ENCODE measurements at places on chromosomes 12 and 14. TPM values are rescaled to one million over a fixed set of nuclear protein-coding genes. Genes with fewer than 3 reads are reported as not detected.

The CYP46A1 gene
- total RNA-seq: 0.10 TPM

The MYF6 gene
- not detected for total RNA-seq

The GARIN6 gene
- not detected for total RNA-seq

The LRRK2 gene
- not detected for total RNA-seq

The ANG gene
- 0.27 TPM for total RNA-seq

The RBMS2 gene
- 5.1 TPM for total RNA-seq

The ABCC9 gene
- not detected for total RNA-seq

The USP44 gene
- 7.6 TPM for total RNA-seq

DNA sequence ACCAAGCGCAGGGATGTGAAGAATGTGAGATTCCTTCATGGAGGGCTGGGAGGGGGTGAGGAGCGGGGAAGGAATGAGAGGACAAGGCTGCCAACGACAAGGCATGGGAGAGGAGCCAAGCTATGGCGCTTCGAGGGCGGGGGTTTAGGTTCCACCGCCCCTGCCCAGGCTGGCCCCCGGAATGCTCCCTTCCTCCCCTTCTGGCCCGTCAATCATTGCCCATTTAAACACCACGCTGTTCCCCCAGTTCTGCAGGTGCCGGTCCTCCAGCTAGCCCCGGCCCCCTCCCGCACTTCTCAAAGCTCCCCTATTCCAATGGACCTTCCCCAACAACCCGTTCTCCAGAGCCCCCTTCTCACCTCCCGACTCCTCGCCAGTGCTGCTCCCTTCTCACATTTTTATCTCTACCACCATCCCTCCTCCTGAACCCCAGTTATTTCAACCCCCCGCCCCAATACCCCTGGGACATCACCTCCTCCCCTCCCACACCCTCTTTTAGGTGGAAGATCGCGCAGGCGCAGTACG, 428 bp downstream of the RNF41 start:
- H3K4me3 ChIP-seq: peak overlapping the region; percentile 99
- H3K27me3 ChIP-seq: no peaks in the 10 kb centered on the region
- peaks cover 39% of the 10 kb centered on the region for H3K4me1 ChIP-seq
- no peak for DNase-seq
- H3K36me3 ChIP-seq: peaks cover 6% of the 10 kb centered on the region

DNA sequence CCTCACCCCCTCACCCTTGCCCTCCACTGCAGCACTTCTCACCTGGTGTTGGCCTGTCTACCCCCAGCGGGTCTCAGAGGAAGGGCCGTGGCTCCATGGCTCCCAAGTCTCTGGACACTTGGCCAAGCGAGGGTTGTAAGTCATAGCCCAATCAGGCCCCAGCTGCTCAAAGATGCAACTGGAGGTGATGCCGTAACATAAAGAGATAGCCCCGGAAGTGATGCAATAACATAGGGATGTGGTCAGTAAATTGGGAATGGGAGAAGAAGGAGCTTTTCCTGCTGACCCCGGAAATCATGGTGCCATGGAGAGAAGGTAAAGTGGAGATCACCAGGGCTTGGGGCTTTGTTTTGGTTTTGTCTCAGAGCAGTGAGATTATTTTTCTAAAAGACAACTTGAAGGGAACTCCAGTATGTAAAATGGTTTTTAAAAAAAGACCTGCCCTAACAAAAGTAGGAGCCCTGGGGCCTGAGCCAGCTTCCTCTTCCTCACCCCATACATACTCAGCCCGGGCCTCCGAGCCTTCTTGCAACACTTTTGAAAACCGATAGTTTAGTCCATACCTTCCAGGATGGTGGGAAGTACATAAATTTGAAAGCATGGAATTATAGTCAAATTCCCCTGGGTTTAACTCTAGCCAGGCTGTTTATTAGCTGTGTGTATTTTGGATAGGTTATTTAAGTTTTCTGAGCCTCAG, 212.5 kb downstream of the CRADD start:
- H3K4me3 ChIP-seq: no peak overlapping the region
- H3K27ac ChIP-seq: no peak overlapping the region
- no peak for DNase-seq
- H3K36me3 ChIP-seq: no peaks in the 10 kb centered on the region
- H3K27me3 ChIP-seq: no peaks in the 10 kb centered on the region

DNA sequence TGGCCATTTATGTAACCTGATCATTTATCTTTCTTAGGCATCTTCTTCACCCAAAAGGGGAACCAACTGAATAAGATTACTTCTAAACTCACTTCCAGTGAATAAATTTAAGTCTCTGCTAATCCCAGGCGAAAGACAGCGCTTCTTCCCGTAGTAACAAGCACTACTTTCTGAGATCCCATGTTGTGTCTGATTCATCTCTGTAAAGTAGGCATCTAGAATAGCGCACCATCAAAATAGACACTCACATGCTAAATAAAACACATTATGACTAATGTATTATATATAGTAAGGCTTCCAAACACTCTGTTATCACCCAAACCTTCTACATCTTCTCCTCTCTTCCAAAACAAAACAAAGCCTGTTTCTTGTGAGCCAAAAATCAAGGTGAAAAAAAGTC, 15.1 kb downstream of the GTF2A1 start:
- peaks cover 37% of the 10 kb centered on the region for H3K4me1 ChIP-seq
- no peaks in the 10 kb centered on the region for H3K27me3 ChIP-seq
- H3K4me3 ChIP-seq: no peak overlapping the region
- no peak for DNase-seq
- peaks cover 57% of the 10 kb centered on the region for H3K36me3 ChIP-seq

DNA sequence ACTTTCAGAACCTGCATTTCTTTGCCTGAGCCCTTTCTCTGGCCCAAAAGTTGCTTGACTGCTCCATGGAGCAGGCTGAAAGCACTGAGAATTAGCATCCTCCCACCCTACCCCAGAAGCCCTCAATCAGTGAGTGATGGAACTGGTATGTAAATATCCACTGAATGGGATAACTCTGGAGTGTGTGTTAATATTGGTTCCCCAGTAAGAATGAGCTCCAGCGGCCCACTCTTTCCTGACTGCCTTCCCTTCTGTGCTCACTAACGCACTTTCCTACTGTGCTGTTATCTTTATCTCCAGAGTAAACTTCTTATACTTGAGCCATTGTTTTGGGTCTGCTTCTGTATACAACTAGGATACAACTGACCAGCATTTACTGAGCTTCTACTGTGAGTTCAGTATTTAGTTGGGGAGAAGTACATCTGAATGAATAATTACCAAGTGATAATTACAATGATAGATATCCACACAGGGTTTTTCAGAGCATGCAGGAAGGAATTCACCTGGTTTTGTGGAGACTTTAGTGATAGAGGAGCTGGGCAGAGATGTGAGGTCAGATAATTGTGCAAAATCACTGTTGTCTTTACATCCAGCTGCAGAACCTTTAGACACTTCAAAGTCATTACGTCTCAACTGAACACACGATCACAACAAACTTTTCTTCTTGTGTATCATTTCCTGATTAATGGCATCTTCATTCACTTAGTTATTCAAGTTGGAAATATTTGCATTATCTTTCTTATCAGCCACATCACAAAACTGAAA, 149.2 kb upstream of the BTG1 start:
- DNase-seq: no peak
- H3K27ac ChIP-seq: no peak overlapping the region
- H3K4me3 ChIP-seq: no peak overlapping the region
- H3K36me3 ChIP-seq: peaks cover 2% of the 10 kb centered on the region

DNA sequence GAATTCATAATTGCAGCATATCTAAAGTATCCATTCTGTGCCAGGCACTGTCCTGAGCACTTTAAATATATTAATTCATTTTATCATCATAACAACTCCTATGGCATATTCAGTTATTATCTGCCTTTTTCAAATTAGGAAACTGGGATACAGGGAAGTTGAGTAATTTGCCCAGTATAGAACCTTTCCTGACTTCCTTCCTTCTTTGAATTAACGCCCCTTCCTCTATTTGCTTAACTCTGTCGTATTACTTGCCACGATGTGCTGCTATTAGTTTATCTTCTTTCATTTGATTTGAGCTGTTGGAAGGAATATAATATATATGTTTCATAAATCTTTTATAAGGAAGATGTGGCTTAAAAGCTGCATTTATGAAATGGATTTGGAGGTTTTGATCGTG, 25.4 kb upstream of the FAM177A1 start:
- H3K36me3 ChIP-seq: peaks cover 32% of the 10 kb centered on the region
- no peaks in the 10 kb centered on the region for H3K4me1 ChIP-seq
- H3K27ac ChIP-seq: no peak overlapping the region
- H3K27me3 ChIP-seq: no peaks in the 10 kb centered on the region
- H3K4me3 ChIP-seq: no peak overlapping the region
- no peak for DNase-seq

GRCh38 chr14:55097881-55098560, 31.0 kb upstream of the LGALS3 start:
- H3K36me3 ChIP-seq: no peaks in the 10 kb centered on the region
- H3K4me1 ChIP-seq: peaks cover 28% of the 10 kb centered on the region
- no peak overlapping the region for H3K4me3 ChIP-seq
- no peaks in the 10 kb centered on the region for H3K27me3 ChIP-seq
- H3K27ac ChIP-seq: peak overlapping the region; percentile 64
- DNase-seq: peak; percentile 64

DNA sequence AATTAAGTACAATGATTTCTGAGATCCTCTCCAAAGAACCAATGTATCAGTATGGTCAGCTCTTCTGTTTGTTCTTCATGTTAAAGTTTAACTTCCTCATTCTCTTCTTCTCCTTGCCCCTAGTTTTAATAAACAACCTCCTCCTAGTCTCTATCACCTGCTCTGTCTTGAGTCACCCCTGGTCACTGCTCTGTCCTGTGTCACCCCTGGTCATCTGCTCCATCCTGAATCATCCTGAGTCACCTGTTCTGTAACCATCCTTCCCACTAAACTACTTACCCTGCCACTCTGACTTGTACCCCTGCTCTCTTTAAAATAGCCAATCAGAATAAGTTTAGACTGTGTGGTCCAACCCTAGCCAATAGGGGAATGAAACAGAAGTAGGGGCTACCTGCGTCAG, 100.5 kb downstream of the ALG10B start:
- no peaks in the 10 kb centered on the region for H3K4me1 ChIP-seq
- DNase-seq: no peak
- no peaks in the 10 kb centered on the region for H3K36me3 ChIP-seq
- no peak overlapping the region for H3K4me3 ChIP-seq
- no peak overlapping the region for H3K27ac ChIP-seq

GRCh38 chr12:6768990-6769389, 2.8 kb downstream of the PTMS start:
- peaks cover 31% of the 10 kb centered on the region for H3K27me3 ChIP-seq
- no peak overlapping the region for H3K4me3 ChIP-seq
- H3K4me1 ChIP-seq: peaks cover 55% of the 10 kb centered on the region
- no peak overlapping the region for H3K27ac ChIP-seq
- DNase-seq: no peak
- no peaks in the 10 kb centered on the region for H3K36me3 ChIP-seq

GRCh38 chr12:131381716-131382430, 329.0 kb upstream of the SFSWAP start:
- DNase-seq: no peak
- peaks cover 2% of the 10 kb centered on the region for H3K27me3 ChIP-seq
- H3K36me3 ChIP-seq: no peaks in the 10 kb centered on the region

DNA sequence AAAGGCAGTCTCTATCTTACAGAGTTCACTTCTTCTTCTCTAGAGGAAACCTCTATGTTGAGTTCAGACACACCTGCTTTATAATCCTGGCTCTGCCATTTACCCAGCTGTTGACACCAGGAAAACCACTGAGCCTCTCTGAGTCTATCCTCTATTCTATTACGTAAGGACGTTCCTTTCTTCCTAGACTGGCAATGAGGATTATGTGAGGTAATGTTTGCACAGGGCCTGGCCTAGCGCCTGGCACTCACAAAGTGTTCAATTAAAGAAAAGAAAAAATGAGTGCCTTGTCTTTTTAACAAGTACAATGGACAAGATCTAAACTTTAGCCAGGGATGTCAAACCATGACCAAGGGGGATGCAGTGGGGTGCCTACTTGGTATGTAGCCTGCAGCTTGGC, 641.9 kb upstream of the TBX3 start:
- H3K4me3 ChIP-seq: no peak overlapping the region
- H3K4me1 ChIP-seq: no peaks in the 10 kb centered on the region
- no peaks in the 10 kb centered on the region for H3K36me3 ChIP-seq
- DNase-seq: no peak

DNA sequence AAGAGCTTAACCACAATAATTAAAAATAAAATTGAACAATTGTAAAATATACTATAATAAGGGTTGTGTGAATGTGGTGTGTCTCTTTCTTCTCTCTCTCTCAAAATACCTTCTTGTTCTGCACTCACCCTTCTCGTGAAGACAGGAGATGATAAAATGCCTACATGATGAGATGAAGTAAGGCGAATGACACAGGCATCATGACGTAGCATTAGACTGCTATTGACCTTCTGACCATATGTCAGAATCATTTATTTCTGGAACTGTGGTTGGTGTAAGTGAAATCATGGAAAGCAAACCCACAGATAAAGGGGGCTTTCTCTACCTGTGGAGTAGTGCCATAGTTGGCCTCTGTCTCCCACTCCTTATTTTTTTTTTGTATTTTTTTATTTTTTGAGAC, 37.8 kb upstream of the NUAK1 start:
- no peak overlapping the region for H3K27ac ChIP-seq
- H3K27me3 ChIP-seq: peaks cover 3% of the 10 kb centered on the region
- no peak for DNase-seq
- no peak overlapping the region for H3K4me3 ChIP-seq

GRCh38 chr12:104827587-104827986, 130.5 kb downstream of the SLC41A2 start:
- H3K27me3 ChIP-seq: no peaks in the 10 kb centered on the region
- no peak overlapping the region for H3K4me3 ChIP-seq
- peak; percentile 27 for DNase-seq
- H3K27ac ChIP-seq: no peak overlapping the region
- H3K4me1 ChIP-seq: peaks cover 4% of the 10 kb centered on the region

DNA sequence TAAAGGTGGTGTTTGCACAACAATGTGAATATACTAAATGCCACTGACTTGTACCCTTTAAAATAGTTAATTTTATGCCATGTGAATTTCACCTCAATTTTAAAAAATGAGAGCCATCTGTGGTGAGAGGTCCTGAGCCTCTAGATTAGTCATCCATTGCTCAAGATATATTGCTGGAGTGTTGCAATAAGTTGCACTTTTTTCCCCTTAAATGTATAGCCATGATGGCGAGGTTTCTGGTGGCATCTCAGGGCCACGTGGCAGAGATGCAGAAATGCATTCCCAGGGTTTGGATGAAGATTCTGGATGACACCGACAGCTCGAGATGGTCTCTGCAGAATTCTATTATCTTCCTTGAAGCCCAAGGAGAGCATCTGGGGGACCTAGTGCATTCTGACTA, 153.7 kb downstream of the AACS start:
- H3K36me3 ChIP-seq: no peaks in the 10 kb centered on the region
- no peak overlapping the region for H3K4me3 ChIP-seq
- no peak for DNase-seq
- H3K27ac ChIP-seq: no peak overlapping the region
- peaks cover 8% of the 10 kb centered on the region for H3K27me3 ChIP-seq

All from activated naive CD4-positive, alpha-beta T cell treated with anti-CD3 and anti-CD28 coated beads for 36 hours (primary cell).